ENCODE measurements at places on chromosomes 6 and 20.
A peak's percentile ranks its signal among the peaks of the same experiment; 100 is the strongest.

GRCh38 chr6:32190911-32191677, 1.1 kb upstream of the PBX2 start:
- DNase-seq = no peak

DNA sequence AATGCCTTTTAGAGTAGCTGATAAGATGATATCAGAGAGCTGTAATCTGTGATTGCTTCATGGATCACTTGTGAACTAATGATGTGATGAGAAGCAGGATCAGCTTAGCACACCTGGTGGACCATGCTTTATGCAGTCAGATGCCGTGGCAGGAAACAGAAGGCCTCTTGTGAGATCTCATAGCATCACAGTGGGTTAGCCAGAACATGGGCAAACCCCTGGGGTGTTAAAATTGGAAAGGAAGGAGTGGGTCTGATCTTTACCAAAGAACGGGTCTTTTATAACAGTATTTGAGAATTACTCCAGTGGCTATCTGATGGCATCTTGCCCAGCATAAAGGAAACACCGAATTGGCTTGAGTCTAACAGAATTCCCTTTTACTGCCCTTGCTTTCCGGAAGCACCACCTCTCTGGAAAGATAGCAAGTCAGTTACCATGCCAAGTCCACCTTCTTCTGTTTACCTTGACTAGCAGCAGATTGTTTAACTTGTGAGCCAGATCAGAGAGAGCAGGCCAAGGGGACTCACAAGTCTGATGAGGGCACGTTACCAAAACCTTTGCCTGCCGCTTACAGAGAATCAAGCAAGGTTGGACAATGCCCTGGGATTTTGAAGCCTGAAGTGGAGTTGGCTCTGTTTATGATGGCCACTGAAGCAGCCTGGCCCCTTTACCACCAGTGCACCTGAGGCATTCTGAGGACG, 20.9 kb upstream of the SRF start:
- DNase-seq = no peak

DNA sequence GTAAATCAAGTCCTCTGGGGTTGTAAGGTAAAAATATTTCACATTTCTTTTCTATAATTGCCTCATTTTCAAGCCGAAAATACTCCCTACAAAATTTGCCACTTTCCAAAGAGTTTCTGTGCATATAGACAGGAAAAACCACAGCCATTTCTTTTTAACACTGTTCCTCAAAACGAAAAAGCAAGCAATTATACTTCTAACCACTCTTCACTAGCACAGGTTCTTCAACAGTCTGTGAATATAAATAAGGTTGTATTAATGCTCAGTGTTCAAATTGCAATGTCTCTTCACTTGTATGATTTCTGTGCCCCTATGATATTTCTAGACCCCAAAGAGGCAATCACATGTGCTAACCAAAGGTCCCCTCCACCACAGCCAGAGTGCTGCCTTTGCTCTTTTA, 206.0 kb downstream of the SIM1 start:
- DNase-seq = no peak

GRCh38 chr6:16279243-16279642, 40.9 kb downstream of the GMPR start:
- no peak for DNase-seq

- no peak for DNase-seq
These were observed 19.2 kb downstream of the CST8 start for GRCh38 chr20:23510000-23510590.

- DNase-seq = no peak
These were observed 36.7 kb downstream of the LAMA2 start for GRCh38 chr6:128919412-128920180.

- DNase-seq = no peak
These were observed 102.2 kb upstream of the PTCHD4 start for GRCh38 chr6:48213076-48213788.

DNA sequence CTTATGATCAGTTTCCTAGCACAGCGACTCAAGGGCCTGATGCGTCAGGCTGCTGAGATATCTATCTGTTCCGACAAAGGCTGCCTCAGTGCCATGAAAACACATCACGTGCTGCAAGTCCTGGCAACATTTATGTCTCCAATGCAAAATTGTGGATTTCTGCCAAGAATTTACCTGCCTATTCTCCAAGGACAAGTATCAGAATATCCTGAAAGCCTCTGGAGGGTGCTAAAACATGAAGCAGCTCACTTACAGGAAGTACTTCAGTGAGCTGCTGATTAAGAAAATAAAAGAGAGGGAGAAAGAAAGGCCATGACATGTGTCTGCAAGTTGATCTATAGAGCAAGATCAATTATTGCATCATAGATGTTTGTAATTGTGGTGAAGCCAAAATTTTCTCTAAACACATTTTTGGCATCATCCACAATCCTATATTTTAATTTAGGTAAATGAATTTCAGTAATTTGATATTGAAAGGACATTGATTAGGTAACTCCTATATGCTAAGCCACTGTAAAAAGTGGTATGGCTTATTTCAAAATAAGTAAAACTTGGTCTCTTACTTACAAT, 25.8 kb upstream of the TPBG start:
- no peak for DNase-seq

DNA sequence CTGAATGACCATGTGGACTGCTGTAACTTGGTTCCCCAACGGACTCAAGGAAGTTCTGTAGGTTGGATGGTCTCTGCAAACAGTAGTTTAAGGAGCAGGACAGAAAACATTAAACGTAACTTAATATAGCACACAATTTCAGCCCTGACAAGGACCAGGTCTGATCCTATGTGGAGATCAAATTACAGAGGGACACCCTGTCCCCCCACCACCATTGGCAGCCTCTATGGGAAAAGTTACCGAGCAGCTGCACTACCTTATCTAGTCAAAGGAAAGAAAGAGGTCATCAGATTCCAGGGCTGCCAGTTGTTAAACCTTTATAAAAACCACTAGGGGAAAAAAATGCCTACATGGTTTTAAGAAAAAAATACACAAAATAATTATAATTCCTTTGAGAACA, 191.5 kb upstream of the RSPO3 start:
- no peak for DNase-seq

- DNase-seq = no peak
These were observed 132.6 kb downstream of the CEBPB start for GRCh38 chr20:50323209-50323608.

DNA sequence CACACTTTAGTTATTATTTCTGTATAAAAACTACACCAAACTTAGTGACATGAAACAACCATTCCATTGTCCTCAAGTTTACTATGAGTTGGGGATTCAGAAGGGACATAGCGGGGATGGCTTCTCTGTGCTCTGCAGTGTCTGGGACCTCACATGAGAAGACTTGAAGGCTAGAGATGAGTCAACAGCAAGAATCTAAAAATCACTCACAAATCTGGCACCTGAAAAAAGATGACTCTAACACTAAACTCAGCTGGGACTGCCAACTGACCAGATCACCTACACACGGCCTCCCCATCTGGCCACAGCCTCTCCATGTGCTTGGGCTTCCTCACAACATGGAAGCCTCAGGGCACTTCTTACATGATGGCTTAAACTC, 63.0 kb upstream of the EYA2 start:
- DNase-seq = no peak

DNA sequence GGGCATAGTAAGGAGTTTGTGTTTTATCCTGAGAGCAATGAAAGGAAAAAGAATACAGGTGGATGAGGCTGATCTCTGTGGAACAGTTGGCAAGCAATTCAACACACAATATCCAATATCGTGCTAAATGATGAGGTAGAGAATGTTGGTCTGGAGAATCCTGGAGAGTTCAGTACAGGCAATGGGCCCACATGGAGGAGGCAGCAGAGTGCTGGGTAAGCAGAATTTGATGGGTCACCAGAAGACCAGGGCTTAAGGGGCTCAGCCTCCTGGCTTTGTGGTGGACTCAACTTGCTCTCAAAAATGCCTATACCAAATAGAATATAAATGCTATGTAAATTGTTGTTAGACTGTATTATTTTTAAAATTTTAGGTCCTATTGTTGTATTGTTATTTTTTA, 271.5 kb upstream of the JARID2 start:
- DNase-seq = no peak

GRCh38 chr6:8392569-8392968, 42.8 kb downstream of the SLC35B3 start:
- no peak for DNase-seq

GRCh38 chr6:70264306-70264705, 38.6 kb downstream of the COL9A1 start:
- no peak for DNase-seq

- no peak for DNase-seq
These were observed 1.3 kb downstream of the CEP85L start for GRCh38 chr6:118649918-118650581.

DNA sequence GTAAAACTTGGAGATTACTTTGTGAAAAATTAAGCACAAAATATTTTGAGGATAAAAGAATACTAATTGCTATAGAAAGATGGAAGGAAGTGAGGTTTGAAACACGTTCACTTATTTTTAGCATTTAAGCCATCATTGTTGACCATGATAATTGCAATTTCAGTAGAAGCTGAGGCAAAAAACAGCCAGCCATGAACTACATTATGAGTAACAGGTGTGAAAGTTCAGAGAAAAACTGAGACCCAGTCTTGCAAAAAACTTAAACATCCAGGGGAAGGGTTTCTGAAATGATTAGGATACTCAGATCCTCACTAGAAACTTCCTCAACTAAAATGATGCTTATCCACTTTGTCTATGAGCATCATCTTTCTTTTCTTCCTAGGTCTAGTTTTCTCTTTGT, 619.4 kb downstream of the PHF3 start:
- DNase-seq = no peak

- no peak for DNase-seq
These were observed 617.0 kb upstream of the AGPAT4 start for GRCh38 chr6:161890832-161891297.

DNA sequence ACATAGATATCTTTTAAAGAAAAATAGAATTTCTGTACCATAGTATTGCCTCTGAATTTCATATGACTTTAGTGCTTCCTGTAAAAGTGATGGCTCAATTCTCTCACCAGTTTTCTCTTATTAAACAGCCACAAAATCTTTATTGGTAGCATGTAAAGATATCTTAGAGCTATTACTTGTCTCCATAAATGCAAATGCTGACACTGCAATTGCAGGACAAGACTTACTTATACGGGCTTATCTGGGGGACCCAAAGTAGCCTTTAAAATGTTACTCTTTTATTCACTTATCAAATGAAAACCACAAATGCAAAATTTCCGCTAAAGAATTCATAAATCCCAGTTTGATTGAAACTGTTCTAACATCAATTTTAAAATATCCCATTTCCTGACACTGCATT, 287.1 kb upstream of the SPTLC3 start:
- DNase-seq = no peak

DNA sequence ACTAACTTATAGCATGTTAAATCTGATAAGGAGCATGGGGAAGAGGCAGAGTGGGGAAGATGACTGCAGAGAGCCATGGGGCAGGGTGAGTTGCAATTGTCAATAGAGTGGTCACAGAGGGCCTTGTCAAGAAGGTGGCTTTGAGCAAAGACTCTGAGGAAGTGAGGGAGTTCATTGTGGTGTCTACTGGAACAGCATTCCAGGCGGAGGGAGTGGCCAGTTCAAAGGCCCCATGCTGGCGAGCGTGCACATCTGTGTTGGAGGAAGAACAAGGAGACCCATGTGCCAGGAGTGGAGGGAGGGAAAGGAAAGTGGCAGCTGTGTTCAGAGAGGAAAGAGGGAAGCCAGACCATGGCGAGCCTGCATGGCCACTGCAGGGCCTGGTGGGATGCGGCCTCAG, 15.8 kb upstream of the GPR6 start:
- no peak for DNase-seq

DNA sequence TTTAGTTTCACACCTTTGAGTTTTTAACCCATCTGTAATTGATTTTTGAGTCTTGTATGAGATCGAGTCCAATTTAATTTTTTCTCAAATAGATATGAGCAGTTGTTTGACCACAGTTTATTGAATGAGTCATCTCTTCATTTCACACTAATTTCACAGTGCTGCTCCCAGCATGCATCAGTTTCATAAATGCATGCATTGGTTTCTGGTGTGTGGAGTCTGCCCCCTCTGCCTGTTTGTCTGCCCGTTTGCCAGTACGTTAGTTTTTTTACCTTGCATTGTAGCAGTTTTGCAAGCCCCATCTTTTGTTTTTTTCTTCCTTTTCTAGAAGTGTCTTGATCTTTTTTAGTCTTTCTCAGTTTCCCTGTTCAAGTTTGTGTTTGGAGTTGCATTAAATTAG, 11.9 kb downstream of the SLX4IP start:
- no peak for DNase-seq

GRCh38 chr20:24773168-24773567, 175.9 kb upstream of the CST7 start:
- peak; percentile 26 for DNase-seq

GRCh38 chr6:21033575-21034026, 499.3 kb downstream of the CDKAL1 start:
- no peak for DNase-seq

GRCh38 chr20:13173201-13173600, 47.9 kb upstream of the ISM1 start:
- no peak for DNase-seq

- DNase-seq = no peak
These were observed 113.6 kb upstream of the IFNGR1 start for GRCh38 chr6:137332637-137333280.

GRCh38 chr20:9301129-9302090, 213.0 kb upstream of the LAMP5 start:
- DNase-seq = no peak

DNA sequence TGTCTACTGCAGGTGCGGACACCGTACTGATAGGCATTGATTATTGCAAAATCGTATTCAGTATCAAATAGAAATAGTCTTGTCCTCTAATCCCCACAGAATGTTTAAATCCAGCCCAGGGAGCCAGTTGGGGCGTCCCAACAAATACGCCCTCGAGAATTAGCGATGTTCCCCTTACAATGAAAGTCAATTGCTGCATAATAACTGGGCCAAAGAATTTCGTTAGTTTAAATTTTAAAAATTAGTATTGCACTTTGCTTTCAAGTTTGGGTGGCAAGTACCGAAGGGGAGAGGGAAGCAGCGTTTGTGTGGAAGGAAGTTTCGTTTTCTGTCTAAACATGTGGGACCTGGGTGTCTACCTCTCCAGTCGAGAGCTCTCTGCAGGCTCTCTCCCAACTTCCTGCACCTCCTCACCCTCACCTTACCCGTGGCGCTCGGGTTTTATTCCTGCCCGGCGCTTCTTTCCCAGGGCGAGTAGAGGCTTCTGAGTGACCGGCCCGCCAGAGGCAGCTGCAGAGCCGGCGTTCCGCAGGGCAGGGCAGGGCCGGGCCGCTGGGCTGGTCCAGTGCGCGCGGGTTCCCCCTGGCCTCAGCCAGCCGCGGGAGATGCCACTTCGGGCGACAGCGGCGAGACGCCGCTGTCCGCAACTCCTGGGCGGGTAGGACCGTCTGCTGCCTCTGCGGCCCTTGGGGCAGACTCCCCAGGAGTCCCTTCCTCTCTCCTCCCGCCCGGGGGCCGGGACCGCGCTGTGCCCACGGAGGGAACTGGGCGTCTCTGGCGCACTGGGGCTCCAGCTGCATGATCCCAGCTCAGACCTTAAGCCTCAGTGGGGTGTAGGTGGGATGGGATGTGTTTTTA, 862 bp upstream of the TFAP2C start:
- DNase-seq = no peak

DNA sequence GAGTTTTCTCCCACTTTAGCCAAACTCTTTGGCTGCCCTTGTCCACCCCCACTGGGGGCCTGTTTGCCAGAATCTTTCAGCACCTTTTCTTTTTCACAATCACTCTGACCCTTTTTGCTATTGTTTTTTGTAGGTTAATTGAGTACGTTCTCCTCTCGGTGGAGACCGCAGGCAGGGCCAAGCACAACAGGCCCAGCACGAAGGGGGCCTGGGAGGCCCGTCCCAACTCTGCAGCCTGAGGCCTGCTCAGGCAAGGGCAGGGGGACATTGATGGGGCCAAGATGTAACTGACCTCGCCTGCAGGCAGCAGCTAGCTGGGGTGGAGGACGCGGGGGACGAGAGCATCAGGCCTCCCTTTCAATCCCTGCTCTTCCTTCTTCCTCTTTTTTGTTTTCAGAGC, 47.7 kb downstream of the SLC2A10 start:
- DNase-seq = no peak
